Activated naive CD4-positive, alpha-beta T cell treated with anti-CD3 and anti-CD28 coated beads, Interleukin-2, amount 50 U/mL, for 16 hours (primary cell): ENCODE measurements at places on chromosomes 4 and X.

GRCh38 chr4:3307060-3307459, 14.2 kb downstream of the RGS12 start:
- no peak for DNase-seq

DNA sequence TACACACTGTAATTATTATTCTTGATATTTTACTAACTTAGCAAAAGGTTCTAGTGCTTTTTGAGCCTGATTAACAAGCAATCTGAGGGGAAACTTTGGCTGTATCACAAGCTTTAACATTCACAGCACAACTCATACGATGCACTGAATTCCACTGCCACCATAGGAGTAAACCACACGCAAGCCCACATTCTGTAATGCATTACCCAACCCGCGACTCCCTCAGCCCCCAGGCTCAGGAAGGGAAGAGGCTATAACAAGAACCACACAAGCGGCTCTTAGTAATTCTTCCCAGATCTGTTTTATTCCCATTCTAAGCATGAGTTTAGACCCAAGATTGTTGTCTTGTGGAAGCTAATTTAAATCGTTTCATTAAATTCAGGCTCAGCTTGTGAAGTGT, 138.5 kb upstream of the TBL1X start:
- no peak for DNase-seq

DNA sequence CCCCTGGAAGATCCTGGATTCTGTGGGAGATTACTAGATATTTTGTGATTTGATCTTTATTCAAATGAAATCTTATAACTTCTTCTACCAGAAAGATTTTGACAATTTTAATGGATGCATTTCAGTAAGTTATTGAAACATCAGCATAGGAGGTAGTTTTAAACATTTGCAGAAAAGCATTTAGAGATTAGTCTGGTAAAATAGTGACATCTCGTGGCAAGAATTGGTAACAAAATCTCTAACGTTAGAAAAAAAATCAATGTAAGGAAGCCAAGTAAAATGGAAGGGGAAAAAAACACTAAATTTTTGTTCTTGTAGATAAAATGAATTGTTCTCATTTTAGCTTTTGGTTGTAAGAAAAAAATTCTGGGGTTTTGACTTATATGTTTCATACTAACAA, 73.3 kb downstream of the TASL start:
- DNase-seq: no peak

DNA sequence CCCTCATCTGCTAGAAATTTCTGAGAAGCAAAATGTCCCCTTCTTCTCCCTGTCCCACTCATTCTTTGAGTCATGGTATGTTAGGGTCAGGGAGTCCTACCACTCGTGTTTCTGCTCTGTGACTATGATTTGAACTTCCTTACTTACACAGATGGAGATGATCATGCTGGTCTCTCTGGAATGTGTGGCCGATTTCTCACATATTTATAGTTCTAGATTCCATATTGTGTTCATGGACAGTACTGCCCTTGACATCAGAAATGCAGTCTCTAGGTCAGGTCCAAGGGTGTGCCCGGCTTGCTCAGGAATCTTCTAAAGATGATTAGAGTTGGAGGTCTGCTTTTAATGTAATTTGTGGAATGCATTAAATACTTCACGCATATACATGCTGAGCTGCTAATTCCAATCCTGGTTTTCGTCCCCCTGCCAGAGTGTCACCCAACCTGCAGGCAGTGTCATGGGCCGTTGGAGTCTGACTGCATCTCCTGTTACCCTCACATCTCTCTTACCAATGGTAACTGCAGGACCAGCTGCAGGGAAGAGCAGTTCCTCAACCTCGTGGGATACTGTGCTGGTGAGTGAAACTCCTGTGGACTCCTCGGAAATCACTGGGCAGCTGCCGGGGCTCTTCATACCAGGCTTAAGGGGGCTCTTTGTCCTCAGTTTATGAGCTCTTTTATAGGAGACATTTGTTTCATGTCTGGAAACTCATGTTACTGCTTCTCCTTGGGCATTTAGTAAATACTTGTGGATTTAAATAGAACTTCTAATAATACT, 214.1 kb upstream of the ANXA3 start:
- DNase-seq: no peak

DNA sequence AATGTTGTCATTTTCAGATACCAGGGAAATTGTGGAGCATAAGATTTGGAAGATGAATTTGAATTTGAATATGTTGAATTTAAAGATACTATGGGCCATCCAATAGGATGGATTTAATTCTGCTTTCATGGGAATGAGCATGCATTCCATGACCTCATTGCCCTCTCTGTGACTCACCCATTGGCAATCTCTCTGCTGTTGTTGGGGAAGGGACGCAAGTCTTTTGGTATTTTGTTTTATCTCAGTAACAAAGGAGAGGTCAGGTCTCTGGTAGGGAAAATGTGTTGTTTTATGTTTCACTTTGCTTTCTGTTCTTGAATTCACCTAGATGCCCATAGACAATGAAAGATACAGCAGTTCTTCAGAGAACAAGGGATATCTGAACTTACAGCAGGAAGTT, 42.1 kb upstream of the MAGEA4 start:
- no peak for DNase-seq

GRCh38 chr4:183729430-183730328, 70.6 kb downstream of the TRAPPC11 start:
- no peak for DNase-seq

GRCh38 chr4:177349191-177349590, 39.5 kb downstream of the NEIL3 start:
- DNase-seq: no peak

- no peak for DNase-seq
Measured at GRCh38 chrX:54496517-54496852, 451 bp upstream of the FGD1 start.

GRCh38 chr4:1330761-1331590, 16.0 kb upstream of the UVSSA start:
- peak; percentile 36 for DNase-seq

DNA sequence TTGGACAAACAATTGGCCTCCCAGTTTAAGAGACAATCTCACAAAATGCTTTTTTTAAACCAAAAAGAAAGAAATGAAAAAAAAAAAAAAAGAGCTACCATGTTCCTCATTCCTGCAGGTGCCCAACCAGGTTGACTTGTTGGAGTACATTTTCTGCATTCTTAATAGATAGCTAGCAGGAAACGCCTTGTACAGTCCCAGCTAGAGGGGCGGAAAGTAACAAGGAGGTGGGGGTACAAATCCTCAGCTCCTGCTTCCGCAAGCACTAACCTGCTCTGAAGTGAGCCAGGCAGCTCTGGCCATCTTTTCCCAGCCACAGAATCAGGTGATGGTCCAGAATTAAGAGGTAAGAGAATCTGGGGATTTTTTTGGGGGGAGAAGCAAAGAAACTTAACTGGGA, at the start of gene VGLL1:
VGLL1 (plus strand) TSS at position 265 of the 400 bp plus-strand sequence. CDS start 3,806 bp downstream, outside the sequence.
- DNase-seq: no peak

DNA sequence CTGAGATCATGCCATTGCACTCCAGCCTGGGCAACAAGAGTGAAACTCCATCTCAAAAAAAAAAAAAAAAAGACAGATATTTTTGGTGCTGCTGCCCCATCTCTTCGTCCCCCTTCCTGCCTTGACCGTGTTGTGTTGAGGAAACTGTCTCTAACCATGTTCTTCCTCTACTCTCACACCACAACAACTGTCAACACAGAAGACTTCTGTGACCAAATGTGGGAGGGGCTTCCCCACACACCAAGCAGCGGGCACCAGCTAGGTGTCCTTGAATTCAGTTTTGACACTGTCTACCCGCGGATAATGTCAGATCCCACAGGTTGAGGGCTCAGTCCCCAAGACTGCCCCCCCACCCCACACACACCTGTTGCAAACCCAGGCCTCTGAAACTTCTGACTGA, 104.7 kb upstream of the BCOR start:
- no peak for DNase-seq

- DNase-seq: no peak
Measured at GRCh38 chr4:101083131-101083530, 264.2 kb downstream of the PPP3CA start.

- DNase-seq: no peak
Measured at GRCh38 chr4:55617587-55618197, 18.4 kb downstream of the NMU start.

DNA sequence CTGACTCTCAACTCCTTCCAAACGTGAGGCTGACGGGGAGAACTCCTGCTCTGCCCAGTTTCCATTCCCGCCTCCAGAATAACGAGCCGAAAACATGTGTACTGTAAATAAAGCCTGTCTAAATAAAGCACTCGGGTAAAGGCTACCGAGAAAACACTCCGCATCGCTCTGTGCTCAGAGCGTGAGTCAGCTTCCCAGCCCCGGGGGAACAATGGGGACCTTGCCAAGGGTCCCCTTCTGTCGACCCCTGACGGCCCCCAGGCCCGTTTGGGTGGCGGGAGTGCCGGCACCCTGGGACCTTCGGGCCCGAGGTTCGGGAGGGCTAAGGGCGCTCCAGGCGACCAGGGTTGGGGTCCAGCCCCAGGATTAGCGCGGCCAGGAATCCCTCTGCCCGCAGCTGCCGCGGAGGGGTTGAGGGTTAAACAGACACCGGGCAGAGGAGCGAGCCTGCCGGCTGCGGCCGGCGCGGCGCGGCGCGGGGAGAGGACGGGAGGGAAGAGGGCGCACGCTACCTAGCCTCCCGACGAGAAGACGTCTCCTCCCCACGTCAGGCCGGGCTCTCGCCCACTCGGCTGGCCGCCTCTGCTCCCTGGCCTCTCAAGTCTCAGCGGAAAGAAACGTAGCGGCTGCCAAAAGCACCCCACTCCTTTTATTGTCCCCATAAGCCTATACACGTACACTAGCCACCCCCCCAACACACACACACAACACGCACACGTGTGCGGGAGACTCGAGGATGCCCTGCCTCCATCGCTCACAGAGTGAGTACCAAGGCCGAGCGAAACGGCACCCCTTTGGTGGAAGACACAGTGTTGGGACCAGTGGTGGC, 85.5 kb downstream of the BCOR start:
- DNase-seq: peak; percentile 20

DNA sequence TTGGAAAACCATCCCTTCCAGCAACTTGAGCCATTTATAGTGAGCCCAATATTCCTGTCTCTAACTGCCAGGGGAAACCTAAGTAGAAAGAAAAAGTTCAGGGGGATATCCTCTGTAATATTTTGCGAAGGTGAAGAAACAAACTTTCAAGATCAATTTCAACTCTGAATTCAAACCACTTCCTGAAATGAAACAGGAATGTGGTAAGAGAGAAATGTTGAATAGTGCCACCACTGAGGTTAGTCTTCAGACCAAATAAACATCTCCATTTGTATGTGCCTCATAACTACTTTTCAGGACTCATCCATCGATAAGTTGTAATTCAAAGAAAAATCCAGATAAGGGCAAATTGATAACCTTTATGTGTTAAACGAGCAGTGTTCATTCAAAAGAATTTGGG, 128.7 kb downstream of the GABRB1 start:
- no peak for DNase-seq

- DNase-seq: peak; percentile 46
Measured at GRCh38 chr4:184416913-184417734, 57.2 kb downstream of the IRF2 start.

GRCh38 chrX:87525771-87526229, 8.2 kb downstream of the KLHL4 start:
- DNase-seq: no peak

DNA sequence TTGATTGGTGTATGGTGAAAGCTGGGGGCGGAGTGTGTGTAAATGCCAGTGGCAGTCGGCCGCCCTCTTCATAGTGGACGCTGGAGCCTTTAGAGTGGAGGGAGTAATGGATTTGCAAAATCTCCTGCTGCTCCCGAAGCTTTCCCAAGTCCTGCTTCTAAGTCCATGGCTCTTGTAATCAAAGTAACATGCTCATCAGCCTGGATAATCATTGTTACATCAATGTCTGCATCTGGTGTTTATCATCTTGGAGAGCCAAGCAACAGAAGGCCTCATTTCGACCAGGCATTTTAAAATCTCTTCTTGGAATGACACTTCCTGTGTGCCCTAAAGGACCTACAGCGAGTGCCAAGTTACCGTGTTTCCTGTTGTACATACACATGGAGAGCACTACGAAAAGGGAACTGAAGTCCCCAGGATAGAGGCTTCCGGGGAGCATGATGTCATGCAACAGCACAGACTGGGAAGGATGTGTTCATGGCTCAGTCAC, 32.2 kb downstream of the UNC5C start:
- DNase-seq: no peak

GRCh38 chr4:74930162-74930561, 2.8 kb upstream of the PARM1 start:
- no peak for DNase-seq

GRCh38 chrX:153450949-153451277, 5.1 kb upstream of the TREX2 start:
- DNase-seq: no peak

DNA sequence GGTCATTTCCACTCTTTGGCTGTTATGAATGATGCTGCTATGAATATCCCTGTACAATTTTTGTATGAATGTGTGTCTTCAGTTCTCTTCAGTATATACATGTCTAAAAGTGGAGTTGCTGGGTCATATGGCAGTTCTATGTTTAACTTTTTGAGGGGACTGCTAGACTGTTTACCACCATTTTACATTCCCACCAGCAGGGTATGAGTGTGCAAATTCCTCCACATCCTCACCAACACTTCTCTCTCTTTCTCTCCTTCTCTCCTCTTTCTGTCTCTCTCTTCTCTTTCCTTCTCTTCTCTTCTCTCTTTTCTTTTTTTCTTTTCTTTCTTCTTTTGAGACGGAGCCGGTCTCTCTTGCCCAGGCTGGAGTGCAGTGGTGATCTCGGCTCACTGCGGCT, 7.8 kb downstream of the WWC2 start:
- no peak for DNase-seq

GRCh38 chr4:72525938-72526337, 43.1 kb downstream of the ADAMTS3 start:
- DNase-seq: no peak

GRCh38 chr4:101864660-101865059, 74.1 kb downstream of the BANK1 start:
- DNase-seq: no peak

- DNase-seq: no peak
Measured at GRCh38 chr4:143099693-143100092, 85.0 kb upstream of the USP38 start.

- no peak for DNase-seq
Measured at GRCh38 chrX:131217989-131218388, 71.1 kb downstream of the IGSF1 start.

DNA sequence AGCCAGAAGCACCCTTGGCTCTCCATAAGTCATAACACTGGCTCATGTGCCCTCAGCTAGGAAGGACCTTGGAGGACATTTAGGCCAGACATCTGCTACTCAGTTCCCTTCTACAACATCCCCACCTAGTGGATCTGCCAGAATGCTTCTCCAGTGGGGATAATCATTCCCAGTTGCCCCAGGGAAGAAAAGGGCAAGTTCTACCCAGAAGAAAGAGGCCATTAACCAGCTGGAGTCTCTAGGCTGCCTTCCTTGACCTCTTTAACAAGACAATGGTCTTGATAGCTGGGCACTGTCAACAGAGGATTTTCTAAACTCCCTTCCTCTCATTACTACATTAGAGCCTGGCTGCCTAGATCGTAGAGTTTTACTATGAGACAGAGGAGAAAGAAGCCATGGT, 42.0 kb downstream of the LGI2 start:
- DNase-seq: no peak

DNA sequence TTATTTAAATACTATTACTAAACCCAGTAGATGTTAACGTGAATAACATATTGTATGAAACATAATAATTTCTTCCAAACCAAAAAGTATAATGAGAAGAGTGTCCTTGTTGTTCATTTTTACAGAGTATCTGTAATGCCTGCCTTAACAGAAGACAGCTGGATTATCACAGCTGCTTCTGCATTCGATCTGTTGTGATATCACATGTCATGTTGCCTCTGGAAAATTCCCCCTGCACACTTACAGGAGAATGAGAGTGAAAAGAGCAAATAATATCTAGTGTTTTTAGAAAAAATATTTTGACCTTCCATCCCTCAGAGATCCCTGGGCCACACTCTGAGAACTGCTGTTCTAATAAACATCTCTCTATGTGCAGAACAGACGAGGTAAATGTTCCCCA, 240.1 kb upstream of the NOCT start:
- no peak for DNase-seq
